NCI-H2107 (cell line): ENCODE measurements at places on chromosomes 13 and 19.

DNA sequence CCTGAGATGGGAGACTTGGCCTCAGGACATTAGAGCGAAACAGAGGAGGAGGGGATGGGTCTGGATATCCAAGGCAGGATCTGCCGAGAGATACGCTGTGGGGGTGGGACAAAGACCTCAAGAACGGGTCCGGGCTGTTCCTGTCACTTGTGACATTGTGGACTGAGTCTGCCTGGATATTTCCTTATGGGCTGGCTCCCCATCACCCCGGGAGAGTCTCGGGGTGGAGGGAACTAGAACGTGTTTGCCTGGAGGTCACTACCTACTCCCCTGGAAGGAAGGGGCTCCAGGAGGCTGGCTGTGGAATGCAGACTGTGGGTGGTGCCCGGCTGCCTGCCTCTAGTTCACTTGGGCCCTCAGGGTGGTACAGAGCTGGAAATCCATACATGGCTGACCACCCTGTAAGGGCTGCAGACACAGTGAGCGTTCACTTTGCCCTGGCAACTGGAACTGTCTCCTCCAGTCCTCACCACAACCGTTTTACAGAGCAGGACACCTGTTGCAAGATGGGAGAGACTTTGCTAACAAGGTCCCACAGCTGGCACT is 26.4 kb downstream of the DNM2 start:
- no peak for DNase-seq

GRCh38 chr13:76825430-76825829 is 60.8 kb downstream of the KCTD12 start:
- DNase-seq = no peak

DNA sequence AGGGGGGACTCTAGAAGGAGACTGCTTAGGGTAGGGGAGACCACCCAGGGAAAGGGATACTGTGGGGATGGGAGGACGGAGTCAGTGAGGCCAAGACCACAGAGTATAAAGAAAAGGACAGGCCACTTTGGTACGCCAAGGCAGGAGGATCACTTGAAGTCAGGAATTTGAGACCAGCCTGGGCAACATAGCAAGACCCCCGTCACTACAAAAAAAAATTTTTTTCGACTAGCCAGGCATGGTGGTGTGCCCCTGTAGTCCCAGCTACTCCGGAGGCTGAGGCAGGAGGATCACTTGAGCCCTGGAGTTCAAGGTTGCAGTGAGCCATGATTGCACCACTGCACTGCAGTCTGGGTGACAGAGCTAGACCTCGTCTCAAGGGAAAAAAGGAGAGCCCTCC is 6.6 kb downstream of the IFNL3 start:
- DNase-seq = no peak

DNA sequence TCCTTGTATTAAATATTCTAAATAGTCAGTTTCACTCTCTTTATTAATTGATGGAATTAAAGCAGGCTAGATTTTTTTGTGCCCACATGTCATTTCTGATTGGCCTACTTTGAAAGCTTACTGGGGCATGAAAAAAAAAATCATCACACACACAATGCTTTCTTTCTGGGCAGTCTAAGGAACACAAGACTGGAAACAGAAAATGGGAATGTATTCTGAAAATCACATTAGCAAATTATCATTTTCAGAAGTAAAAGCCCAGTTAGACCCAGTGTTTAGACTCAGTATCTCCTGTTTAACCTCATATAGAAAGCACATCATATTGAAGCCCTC is 339.4 kb downstream of the SPRY2 start:
- no peak for DNase-seq

DNA sequence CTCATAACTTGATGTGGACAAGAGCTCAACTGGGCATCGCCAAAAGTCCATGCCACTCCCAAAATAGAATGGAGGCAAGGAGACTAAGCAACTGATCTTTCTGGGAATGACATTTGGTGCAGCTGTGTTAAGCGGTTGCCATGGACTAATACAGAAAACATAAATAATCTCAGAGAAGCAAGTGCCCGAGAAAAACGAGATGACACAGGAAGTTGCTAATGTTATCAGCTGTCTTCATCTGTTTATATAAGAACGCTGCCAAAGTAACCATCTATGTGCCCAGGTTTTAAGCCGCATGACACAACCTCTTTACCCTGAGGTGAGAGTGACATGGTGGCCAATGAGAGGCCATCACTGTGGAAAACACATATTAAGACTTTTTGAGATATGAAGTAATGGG is 54.9 kb upstream of the SACS start:
- no peak for DNase-seq

- DNase-seq = no peak
Observed at GRCh38 chr13:40146063-40146462, 490.6 kb downstream of the COG6 start.

DNA sequence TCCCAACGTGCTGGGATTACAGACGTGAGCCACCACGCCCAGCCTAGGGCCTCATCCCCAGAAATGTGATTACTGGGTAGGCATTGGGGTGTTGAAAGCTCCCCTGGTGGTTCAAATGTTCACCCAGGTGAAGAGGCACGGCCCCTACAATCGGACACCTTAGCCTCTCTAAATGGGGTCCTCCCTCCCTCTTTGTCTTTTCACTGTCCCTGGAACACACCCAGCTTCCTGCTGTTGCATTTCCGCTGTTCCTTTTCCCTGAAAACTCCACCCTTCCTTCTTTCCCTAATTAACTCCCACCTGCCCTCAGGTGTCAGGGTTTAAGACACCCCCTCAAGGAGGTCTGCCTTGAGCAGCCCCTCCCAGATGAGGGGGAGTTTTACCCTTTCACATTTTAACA is 3.6 kb upstream of the PRODH2 start:
- no peak for DNase-seq

GRCh38 chr19:4359627-4360000 is 16.3 kb downstream of the MPND start:
- DNase-seq = no peak

DNA sequence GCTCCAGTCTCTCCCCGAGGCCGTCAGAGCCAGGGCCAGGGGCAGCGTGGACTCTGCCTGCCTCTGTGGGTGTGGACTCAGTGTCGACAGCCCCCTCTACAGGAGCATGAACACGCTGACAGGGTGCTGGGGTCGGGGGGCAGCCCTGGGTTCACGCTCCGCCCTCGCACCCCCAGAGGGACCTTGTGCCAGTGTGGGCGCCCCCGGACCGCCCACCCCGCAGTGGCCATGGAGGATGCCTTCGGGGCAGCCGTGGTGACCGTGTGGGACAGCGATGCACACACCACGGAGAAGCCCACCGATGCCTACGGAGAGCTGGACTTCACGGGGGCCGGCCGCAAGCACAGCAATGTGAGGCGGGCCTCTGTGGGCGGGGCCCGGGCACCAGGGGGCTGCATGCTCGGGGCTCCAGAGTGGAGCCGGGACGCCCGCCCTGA is 8.3 kb downstream of the TRPM4 start:
- no peak for DNase-seq

- no peak for DNase-seq
Observed at GRCh38 chr13:95713651-95714050, 36.7 kb downstream of the DNAJC3 start.
